ENCODE measurements at places on chromosomes 4 and X.

DNA sequence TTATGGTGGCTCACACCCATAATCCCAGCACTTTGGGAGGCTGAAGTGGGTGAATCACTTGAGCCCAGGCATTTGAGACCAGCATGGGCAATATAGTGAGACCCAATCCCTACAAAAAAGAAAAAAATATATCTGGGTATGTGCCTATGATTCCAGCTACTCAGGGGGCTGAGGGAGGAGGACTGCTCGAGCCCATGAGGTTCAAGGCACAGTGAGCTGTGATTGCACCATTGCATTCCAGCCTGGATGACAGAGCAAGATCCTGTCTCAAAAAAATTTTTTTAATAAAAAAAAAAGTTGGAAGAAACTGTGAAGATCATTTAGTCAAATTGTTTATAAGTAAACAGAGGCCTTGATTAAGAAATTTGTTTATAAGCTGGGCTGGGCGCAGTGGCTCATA lies 39.7 kb downstream of the KLHL8 start:
- no peak for DNase-seq

DNA sequence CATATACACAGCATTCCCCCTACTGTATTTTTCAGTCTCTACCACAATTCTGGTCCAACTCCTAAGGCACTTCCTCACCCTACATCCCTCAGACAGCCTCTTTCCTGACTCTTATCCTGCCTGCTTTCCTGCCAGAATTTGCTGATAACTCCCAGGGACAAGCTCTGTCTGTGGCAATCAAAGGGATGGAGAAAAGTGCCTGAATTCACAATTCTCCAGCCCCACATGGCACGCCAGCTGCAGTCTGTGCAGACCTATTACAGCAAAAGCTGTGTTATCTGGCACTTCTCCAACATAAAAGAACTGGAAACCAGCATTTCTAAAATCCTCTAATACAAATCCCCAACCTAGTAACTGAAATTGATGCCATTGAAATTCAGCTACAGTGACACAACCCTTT lies 404.8 kb downstream of the KLHL13 start:
- no peak for DNase-seq

DNA sequence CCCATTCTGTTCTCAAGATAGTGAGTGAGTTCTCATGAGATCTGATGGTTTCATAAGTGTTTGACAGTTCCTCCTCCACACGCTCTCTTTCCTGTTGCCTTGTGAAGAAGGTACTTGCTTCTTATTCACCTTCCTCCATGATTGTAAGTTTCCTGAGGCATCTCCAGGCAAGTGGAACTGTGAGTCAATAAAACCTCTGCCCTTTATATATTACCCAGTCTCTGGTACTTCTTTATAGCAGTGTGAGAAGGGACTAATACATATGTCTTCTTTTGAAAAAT lies 58.4 kb downstream of the CFAP299 start:
- no peak for DNase-seq

DNA sequence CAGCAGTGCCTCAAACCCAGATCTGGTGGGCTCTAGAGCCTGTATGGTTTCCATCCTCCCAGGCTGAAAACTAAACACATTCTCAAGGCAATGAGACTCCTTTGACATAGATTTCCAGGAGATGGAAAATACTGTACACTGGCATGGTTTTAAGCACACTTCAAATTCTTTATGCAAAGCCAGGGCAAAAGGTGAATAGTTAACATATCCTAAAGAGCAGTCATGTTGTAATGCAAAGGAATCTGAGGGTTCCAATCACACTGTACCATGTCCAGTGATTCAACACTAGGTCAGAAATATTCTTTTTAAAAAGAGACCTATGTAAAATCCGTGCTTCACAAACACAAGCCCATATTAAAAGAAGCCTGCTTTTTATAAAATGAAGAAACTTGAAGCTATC lies 195.3 kb downstream of the QDPR start:
- no peak for DNase-seq

DNA sequence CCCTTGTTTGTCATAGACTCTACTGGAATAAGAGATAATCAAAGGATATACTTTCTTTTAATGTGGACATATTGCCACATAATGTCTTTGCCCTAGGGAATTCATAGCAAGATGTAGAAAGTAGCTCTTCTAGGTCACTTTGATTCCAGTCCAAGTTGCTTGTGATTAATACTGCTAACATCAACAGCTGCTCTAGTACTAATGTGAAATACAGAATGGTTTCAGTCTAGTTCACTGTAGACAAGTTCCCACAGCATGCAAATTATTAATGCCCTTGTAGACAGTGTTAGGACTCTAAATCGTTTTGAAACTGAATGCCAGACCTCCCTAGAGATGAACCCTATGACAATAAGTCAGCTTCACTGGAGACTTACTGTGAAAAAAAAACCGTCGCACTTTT lies 494.6 kb upstream of the ATOH1 start:
- DNase-seq: no peak

GRCh38 chrX:70171624-70172023 lies 5.7 kb upstream of the DGAT2L6 start:
- no peak for DNase-seq

- DNase-seq: no peak
These were observed 282.9 kb downstream of the USP46 start for GRCh38 chr4:52376132-52376704.

DNA sequence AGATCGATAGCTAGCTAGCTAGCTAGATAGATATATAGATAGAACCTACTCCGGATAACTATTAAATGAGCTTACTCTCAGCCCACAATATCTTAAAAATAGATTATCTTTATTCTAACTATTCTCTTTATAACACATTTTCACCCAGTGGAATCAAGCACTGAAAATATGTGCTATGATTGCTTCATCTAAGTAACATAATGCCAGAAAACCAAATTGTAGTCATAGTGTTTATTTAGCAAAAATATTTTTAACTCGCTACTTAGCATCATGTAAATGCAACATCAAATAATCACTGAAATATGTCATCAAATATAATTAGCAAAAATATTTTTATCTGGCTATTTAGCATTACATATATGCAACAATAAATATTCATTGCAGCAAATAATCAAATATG lies 1.5 kb downstream of the TMEM156 start:
- DNase-seq: no peak

GRCh38 chr4:150039274-150040127 lies 38.7 kb upstream of the DCLK2 start:
- no peak for DNase-seq

- no peak for DNase-seq
These were observed 403.6 kb downstream of the PDGFC start for GRCh38 chr4:156568041-156568440.

DNA sequence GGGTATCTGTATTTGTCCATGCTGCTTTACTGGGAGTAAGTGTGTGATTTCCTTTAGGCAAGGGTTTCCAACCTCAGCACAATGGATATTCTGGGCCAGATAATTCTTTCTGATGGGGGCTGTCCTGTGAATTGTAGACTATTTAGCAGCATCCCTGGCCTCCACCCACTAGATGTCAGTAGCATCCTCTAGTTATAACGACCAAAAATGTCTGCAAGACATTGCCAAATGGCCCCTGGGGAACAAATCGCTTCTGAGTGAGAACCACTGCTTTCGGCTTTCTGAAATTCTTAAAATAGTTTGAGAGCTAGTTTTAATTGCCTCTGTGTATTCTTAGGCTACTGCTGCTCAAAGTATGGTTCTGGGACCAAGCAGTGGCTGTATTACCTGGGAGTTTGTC lies 81.2 kb upstream of the GPM6B start:
- DNase-seq: no peak

GRCh38 chrX:39437670-39438441 lies 636.6 kb downstream of the MID1IP1 start:
- DNase-seq: no peak

DNA sequence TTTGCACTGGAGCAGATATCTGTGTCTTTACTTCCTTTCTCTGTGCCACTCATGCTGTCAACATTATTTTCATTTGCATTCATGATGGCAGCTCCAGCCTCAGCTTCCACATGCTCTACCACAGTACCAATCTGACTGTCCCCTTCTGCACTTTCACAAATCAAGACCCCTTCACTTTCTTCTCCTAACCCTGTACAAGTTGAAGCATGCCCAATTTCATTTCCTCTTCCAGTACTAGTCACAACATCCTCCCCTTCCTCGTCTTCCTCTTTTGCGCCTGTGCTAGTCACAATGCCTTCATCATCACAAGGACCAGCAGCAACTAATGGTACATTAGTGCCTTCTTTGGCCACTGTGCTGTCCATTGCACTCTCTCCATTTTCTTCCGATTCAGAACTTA lies 26.5 kb downstream of the BOD1L1 start:
- no peak for DNase-seq

Measured in stimulated activated CD8-positive, alpha-beta memory T cell treated with anti-CD3 and anti-CD28 coated beads, Interleukin-4, amount 100 ng/mL, for 1 hour (primary cell).